ENCODE measurements at places on chromosomes 5 and 9. TPM values are rescaled to one million over a fixed set of nuclear protein-coding genes. Genes with fewer than 3 reads are reported as not detected.
A peak's percentile ranks its signal among the peaks of the same experiment; 100 is the strongest.

DNA sequence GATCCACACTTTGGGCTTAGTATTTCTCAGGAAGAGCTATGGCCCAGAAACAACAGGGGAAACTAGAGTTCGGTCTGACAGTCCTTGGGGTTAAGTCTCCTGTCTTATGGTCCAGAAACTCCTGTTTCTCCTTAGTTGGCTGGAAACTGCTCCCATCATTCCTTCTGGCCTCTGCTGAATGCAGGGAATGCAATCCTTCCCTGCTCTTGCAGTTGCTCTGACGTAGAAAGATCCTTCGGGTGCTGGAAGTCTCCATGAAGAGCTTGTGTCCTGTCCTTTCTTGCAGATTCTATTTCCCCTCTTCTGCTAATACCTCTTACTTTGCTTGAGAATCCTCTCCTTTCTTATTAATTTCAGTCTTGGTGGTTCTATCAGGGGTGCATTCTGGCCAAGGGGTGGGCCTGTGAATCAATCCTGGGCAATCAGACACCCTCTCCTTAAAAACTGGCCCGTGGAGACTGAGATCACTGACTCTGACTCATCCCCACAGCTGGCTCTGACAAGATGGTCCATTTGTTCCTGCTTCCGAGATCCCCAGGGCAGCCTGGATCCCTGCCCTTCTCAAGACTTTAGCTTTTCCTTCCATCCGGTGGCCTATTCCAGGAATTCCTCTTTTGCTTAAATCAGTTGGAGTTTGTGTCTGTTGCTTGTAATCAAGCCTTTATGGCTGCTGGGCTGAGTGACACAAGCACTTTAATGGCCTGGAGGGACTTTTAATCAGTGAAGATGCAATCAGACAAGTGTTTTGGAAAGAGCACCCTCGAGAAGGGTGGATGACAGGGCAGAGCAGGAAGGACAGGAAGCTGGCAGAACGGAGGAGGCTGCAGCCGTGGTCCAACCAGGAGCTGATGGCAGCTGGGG, 23.7 kb downstream of the PTGS1 start:
- DNase-seq, result no peak

GRCh38 chr9:99824378-99825171, 2.9 kb downstream of the NR4A3 start:
- peak; percentile 34 for DNase-seq

DNA sequence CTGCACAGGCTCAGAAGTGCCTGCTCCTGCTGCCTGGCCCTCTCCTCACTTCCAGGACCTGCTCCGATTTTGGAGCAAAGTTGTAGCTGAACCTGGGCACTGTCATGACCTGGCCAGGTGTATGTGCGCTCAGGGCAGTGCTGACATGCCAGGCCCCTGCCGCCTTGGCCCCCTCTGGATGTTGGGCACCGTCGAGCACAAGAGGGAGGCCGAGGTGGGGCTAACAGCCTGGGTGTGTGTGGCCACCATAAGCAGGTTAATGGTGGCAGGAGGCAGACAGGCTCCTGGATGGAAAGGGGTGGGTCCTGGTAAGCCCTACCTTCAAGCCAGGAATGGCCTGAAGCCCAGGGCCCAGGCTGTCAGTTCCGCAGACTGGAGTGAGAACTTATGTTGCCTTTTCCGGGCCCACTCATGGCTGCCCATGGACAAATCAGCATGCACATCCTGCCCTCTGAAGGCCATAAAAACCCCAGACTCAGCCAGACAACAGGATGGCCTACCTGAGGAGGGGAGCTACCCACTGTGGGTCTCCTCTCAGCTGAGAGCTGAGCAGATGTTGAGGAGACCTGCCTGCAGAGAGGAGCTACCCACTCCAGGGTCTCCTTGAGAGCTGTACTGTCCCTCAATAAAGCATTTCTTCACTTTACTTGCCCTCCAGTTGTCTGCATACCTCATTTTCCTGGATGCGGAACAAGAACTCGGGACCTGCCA, 66.2 kb downstream of the NACC2 start:
- no peak for DNase-seq

The CER1 gene
- not detected for total RNA-seq

DNA sequence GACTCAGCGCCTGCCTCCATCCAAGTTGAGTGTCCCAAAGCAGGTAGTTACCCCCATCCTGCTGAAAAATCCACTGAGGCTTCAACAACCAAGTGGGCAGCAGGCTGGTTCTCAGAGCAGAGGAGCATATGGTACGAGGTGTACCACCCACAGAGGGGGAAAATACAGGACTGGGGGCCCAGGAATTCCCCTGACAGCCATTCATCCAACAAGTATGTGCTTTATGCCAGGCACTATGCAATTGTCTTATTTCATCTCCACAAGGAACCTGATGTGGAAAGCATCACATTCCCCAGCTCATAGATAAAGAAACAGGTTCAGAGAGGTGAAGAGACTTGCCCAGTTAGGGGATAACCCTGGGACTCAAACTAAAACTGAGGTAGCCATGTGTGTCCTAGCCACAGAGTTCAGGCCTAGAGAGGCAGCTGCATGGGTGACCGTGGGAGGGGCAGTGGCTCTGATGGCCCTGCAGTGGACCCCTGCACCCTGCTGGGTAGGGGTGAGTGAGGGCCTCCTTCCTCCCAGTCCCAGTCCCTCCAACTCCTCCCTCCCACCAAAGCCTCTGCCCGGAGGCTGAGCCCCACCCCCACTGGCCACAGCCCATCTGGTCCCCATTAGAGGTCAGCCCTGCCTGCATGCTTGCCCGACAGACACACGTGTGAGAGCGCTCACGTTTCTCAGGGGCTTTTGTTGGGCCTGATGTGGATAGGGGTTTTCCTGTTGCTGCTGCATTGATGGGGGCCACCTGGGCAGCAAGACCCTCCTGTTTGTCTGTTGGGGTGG, 11.5 kb downstream of the PDLIM4 start:
- no peak for DNase-seq

GRCh38 chr5:3075309-3075708, 323.8 kb upstream of the IRX2 start:
- no peak for DNase-seq

The FUBP3 gene
- total RNA-seq, result 50.3 TPM

DNA sequence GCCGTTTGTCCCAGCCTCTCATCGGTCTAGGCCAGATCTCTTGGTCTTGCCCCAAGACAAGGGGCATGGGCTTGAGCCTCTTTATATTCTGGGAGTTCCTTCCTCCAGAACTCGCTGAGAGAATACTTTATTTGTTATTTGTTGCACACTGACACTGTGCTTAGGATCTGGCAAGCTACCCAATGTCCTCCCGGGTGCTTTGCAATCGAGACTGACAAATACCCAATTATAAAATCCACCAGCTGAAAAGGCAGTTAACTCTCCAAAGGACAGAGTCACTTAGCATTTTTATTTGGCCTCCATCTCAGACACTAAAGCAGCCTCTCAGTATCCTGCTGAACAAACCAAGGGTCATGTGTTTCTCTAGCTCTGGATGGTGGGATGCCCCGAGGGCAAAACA, 500.2 kb upstream of the DAP start:
- no peak for DNase-seq

Measured in PC-9 (cell line).